ENCODE measurements at places on chromosomes 16 and 17. TPM values are rescaled to one million over a fixed set of nuclear protein-coding genes. Genes with fewer than 3 reads are reported as not detected.
A peak's percentile ranks its signal among the peaks of the same experiment; 100 is the strongest.

TP53TG3 gene
- not detected for total RNA-seq

KRTAP2-2 gene
- not detected for total RNA-seq

ST6GALNAC2 gene
- total RNA-seq, result 1.4 TPM

TMC7 gene
- 0.43 TPM for total RNA-seq

LRRC37A gene
- 0.51 TPM for total RNA-seq

SLC13A5 gene
- total RNA-seq, result not detected

TBC1D3 gene
- not detected for total RNA-seq

- no peak for DNase-seq
Measured at GRCh38 chr16:28051486-28051885, 12.0 kb downstream of the GSG1L start.

GRCh38 chr17:41455236-41455635 is 11.9 kb downstream of the KRT32 start:
- no peak for DNase-seq

DNA sequence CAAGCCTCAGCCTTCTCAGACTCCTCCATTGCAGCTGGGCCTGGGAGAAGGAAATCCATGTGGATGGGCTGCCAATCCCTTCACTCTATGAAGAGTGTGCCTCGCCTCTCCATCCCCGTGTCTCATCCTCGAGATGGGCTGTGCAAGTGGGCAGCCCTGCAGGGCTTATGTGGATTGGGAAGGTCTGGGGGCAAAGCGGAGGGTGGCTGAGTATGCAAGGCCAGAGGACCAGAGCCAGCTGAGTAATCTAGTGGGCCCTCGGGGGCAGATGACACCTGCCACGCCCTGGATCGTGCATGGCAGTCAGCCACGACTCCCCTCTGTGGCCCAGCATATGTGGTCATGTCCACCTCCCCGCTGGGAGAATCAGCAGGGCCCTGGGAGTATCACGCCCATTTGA is 78.9 kb downstream of the IRX5 start:
- DNase-seq, result no peak

GRCh38 chr16:17469741-17470181 is 999 bp downstream of the XYLT1 start:
- DNase-seq, result no peak

GRCh38 chr17:39484178-39484577 is 22.9 kb downstream of the CDK12 start:
- no peak for DNase-seq

DNA sequence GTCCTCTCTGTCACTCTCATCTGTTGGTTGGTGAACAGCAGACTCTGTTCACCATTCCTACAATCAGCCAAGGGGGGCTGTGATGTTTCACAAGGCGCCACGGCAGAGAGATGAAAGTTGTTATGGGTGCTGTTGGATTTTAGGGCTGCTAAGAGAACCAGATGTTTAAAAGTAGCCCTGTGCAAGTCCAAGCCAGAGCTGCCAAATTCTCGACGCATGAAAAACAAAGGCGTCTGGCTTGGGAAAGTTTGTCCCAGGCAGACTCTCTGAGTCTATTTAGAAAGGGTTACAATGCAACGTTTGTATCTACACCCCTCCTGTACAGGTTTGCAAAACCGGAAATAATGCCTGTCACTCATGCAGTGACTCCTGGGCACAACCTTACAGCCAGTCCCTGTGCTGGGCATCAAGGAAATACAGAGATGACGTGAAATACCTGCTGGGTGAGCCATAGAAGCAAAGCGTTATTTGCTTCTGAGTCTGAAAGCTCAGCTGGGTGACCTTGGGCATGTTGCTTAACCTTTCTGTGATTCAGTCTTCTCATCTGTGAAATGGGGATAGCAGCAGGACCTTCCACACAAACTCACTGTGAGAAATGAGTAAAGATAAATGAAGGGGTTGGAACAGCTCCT is 74.8 kb downstream of the XYLT1 start:
- no peak for DNase-seq

- peak; percentile 86 for DNase-seq
Measured at GRCh38 chr17:44417553-44417952, 28.1 kb upstream of the ITGA2B start.

DNA sequence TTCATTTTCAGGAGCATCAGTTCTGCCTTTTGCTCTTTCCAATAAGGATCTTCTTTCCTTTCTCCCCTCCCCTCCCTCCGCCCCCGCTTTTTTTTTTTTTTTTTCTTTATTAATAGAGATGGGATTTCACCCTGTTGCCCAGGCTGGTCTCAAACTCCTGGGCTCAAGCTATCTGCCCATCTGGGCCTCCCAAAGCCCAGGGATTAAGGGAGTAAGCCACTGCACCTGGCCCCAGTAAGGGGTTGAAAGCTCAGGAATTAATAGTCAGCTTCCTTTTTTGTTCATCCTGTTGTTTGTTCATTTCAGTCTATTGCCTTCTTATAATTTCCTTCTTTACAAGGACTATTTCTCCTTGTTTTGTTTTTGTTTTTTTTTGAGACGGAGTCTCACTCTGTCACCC is 7.9 kb upstream of the C17orf58 start:
- DNase-seq, result no peak

DNA sequence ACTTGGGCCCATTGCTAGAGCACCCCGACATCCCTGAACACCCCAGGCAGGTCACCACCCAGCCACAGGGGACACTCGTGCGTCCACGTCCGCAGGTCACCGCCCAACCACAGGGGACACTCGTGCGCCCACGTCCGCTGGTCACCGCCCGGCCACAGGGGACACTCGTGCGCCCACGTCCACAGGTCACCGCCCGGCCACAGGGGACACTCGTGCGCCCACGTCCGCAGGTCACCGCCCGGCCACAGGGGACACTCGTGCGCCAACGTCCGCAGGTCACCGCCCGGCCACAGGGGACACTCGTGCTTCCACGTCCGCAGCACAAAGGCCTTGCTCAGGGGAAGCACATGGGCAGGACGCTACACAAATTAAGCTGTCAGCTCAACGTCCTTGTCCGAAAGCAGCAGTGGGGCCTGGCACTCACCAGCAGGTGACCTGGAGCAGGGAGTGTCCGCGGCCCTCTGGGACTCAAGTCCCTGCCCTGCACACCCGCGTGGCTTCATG is 17.7 kb downstream of the GALNS start:
- no peak for DNase-seq

DNA sequence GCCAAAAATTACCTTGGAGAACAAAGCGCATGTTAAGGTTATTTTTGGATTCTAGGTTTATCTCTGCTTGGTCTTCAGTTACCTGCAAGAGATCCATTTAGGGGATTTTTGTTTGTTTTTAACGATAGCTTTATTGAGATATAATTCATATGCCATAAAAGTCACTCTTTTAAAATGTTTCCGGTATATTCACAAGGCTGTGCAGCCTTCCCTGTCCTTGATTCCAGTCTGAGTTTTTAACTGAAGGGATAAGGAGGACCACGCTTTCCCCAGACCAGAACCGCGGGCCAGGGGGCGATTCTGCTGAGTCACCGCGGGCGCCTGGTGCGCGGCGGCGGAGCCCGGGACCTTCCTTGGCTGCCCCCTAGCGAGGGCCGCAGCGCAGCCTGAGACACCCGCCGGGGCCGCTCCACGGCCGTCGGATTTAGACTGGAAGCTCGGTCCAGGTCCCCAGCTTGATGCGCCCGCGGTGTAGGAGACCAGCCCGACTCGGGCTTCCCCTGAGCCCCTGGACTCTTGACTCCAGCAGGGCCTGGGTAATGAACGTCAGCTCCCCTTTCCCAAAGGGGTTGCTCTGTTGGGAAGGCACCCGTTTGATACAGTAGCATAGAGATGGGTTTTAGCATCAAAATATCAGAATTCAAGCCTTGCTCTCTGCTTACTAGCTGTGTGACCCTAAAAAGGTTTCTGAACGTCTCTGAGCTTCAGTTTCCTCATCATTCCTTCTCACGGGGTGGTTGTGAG is 50.0 kb upstream of the STH start:
- no peak for DNase-seq

DNA sequence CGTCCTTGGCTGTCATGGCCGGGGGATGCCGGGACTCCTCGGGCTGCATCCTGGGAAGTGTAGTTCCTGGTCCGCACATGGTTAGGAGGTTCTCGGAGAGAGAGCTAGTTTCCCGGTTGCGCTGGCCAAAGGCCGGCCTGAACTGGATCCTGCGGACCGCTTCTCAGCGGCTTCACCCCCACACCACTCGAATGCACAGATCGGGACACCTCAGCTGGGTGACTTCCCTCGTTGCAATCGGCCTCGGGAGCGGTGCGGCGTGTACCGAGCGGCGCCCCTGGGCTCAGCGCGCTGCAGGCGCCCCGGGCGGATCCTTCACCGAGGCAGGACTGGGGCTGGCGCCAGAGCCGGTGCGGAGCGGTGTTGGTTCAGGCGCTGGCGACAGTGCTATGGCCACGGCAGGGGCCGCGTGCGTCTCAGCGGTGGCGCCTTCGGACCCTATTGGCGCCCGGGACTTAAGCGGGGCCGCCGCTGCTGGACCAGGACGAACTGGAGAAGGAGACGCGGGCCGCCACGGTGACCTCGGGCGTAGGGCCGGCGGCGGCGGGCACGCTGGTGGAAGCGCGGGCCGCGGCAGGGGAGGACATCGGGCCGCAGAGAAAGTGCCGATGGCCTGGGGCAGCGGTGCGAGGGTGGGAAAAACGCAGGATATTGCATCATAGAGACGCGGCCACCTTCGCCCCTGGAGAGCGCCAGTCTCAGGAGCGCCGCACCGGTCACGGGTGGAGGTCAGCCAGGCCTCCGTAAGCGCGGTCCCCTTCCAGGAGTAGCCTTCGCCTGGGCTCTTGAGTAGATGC is 11.4 kb downstream of the ZNF629 start:
- DNase-seq, result no peak

- DNase-seq, result no peak
Measured at GRCh38 chr17:8898126-8898525, 30.7 kb upstream of the PIK3R6 start.

DNA sequence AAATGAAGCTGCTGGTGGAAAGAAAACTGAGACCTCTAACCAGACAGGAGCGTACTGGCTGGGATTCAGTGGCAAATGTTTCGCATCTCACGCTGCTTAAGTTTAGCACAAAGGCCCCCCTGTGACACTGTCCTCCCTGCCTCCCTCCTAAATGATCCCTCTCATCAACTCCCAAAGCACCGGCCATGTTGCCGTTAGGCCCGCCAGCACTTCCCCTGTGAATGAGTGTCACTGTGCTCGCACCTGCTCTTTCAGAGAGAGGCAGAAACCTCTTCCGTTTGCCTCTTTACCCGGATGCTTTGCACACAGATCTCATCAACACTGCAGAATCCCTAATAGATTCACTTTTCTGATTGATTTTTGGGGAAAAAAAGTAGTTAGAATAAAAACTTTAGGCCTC is 26.5 kb downstream of the MBTPS1 start:
- DNase-seq, result no peak

- DNase-seq, result no peak
Measured at GRCh38 chr17:40520991-40521453, 19.6 kb upstream of the TNS4 start.

DNA sequence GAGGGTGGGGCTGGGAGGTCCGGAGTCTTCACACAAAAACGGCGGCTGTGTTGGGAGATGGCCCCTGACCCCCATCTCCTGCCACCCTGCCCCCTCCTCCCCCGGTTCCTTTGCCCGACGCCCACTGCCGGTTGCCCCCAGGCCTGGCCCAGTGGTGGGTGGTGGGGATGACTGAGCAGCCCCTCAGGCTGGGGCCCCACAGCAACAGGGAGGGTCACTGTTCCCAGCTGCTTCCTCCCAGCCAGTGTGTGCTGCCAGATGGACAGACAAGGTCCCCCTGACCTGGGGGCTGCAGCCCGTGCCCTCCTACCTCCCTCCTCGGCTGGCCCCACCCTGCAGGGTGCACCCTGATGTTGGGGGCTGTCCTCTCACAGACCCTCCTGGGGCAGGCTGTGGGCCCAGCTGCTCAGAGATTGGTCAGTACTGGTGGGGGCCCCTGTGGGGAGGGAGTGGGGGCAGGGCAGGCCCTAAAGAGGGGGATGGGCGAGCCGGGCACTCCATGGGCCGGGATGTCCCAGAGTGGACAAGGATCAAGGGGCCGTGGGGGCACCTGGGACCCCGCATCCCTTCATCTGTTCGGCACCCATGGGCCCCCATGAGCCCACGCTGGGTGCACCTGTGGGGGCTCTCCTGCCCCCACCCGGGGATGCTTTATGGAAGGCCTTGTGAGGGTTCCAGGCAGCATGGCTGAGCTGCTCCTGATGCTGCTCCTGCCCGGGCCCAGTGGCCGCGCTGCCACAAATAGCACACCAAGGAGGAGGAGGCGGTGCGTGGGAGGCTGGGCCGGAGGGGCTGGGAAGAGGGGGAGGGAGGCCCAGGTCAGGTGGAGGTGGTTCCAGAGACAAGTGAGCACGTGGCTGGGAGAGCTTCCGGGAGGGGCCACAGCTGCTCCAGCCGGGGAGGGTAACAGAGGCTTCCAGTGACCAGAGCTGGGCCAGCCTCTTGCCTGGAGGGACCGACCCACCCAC is 5.1 kb downstream of the C1QTNF8 start:
- DNase-seq, result no peak

GRCh38 chr16:441447-441846 is 16.0 kb downstream of the RAB11FIP3 start:
- DNase-seq, result no peak

DNA sequence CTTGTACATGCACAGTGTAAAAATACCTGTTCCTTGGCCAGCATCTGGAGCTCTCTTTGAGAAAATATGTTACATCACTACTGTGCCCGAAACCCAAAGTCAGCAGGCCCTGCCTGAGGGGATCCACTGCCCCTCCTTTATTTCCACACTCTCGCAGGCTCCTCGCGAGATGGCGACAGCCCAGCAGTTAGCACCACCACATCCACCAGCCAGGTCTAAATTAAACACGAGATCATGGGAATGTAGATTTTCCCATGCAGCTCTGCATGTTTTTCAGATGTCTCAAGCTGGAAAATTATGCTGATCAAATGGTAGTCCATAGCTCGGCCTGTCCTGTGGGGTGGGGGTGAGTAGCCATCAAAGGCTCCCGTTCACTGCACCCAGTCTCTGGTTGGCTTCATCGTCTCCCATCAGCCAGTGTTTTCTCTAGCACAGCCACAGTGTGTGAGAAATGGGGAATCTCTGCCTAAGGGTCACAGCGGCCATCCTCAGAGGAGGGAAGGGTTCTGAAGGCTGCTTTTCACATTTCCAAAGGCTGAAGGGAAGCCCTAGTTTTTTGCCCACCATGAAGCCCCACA is 34.7 kb downstream of the EPN2 start:
- no peak for DNase-seq

- no peak for DNase-seq
Measured at GRCh38 chr17:71741836-71742235, 379.0 kb upstream of the SOX9 start.

- no peak for DNase-seq
Measured at GRCh38 chr16:7792346-7792745, 459.7 kb downstream of the RBFOX1 start.

- no peak for DNase-seq
Measured at GRCh38 chr17:17783825-17784656, 52.7 kb downstream of the SREBF1 start.
